ENCODE measurements at places on chromosomes 11 and 22. TPM values are rescaled to one million over a fixed set of nuclear protein-coding genes. Genes with fewer than 3 reads are reported as not detected.

The TSGA10IP gene
- total RNA-seq, result not detected

The PATZ1 gene
- total RNA-seq, result 1.1 TPM

The HTR3A gene
- not detected for total RNA-seq

The SEC14L2 gene
- total RNA-seq, result 5.4 TPM

The SLC43A3 gene
- total RNA-seq, result 20.5 TPM

GRCh38 chr11:85845124-85845631 is 10.0 kb upstream of the CCDC83 start:
- DNase-seq, result no peak

GRCh38 chr11:17573526-17573925 is 26.5 kb downstream of the OTOG start:
- DNase-seq, result no peak

DNA sequence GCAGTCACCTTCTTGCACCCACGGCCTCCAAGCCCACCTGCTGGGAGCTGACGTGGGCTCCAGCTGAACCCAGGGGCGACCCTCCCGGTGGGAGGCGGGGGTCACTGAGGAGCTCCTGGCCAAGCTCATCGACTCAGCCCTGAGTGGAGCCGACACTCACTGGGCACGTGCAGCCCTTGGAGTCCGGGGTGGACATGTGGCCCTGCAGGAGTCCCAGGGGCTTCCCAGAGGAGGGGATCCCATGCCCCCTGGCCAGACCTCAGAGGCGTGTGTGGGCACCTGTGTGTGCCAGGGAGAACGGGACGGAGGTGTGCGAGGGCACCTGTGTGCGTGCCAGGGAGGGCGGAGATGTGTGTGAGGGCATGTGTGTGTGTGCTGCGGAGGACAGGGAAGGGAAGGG is 20.8 kb upstream of the BRSK2 start:
- no peak for DNase-seq

- no peak for DNase-seq
Observed at GRCh38 chr11:60761436-60762190, 4.9 kb downstream of the MS4A15 start.

- peak; percentile 11 for DNase-seq
Observed at GRCh38 chr11:117221775-117222517, 9.9 kb downstream of the PCSK7 start.

DNA sequence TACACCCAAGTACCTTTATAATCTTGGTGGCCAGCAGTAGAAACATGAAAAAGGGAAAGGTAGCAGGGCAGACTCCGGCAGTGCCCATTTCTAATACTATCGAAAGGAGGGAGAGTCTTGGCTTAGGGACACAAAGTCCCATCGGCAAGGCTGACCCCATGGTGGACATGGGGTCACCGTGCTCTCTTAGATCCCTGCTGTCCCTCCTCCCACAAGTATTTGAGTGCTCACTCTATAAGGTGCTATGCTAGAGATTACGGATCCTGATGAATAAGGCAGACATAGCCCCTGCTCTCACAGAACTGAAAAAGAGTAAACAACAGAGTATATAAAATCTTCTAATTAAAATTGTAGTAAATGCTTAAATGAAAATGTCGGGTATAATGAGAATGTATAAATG is 172.4 kb upstream of the PITPNB start:
- no peak for DNase-seq

DNA sequence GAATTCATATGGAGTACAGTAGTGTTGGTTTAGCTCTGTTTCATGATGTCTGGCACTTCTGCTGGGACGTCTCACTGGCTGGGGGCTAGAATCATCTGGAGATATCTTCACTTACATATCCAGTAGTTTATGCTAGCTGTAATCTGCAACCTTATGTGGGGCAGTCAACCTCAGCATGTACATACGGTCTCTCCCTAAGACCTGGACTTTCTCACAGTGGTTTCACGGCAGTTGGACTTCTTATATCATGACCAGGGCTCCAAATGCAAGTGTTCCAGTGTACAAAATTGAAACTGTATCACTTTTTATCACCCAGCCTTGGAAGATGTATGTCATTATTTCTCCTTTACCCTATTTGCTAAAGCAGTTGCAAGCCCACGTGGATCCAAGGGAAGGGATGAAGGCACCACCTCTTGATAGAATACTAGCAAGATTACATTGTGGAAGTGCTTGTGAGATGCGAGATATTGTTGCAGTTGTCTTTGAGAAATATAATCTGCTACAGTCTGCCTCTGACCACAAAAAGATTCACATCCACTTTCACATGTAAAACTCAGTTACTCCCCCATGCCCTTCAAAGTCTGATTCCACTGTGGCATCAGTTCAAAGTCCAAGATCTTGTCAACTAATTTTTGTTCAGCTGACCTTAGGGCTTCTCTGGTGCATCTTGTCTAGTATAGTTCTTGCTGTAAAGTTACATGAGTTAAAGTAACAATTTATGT is 316.6 kb upstream of the NCAM1 start:
- no peak for DNase-seq

GRCh38 chr11:34667810-34668582 is 47.1 kb downstream of the EHF start:
- no peak for DNase-seq

DNA sequence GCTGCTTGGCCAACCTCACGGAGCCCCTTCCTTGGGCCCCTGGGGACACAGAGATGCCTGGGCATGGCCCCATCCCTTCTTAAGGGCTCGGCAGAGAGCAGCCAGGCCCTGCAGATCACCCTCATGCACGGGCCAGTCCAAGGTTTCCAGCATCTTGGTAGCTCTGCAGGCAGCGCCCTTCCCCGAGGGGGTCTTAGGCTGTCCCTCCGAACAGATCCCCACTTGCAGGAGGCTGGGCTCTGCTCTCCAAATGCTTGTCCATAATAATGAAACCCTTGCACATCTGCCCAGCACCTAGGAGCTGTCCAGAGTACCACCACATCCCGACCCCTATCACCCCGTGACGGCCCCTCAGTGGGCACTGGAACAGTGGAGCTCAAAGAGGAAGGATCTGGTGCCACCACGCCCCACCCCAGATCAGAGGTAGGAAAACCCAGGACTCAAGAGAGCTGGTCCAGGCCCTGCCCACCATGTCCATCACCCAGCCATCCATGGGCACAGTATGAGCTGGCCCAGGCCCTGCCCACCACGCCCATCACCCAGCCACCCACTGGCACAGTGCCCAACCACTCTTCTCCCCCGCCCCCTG is 92.5 kb upstream of the PRR5 start:
- no peak for DNase-seq

- no peak for DNase-seq
Observed at GRCh38 chr11:77144857-77145428, 16.9 kb downstream of the MYO7A start.

GRCh38 chr22:35837101-35837727 is 119.5 kb downstream of the APOL5 start:
- DNase-seq, result no peak

DNA sequence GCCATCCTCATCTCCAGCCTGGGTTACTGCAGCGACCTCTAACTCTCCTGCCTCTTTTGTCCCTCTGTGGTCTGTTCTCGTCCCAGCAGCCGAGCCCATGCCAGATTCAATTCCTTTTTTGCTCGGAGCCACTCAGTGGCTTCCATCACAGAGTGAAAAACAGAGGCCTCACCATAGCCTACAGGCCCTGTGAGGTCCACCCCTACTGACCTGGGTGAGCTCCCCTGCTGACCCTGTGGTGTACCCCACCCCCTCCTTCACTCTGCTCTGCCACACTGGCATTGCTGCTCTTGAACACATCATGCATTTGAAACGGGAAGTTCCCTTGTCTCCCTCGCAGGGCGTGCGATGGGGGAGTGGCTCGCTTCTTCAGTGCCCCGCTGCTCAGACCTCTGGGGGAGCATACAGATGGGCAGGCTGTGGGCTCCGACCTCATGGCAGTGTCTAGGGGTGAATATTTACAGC is 2.1 kb downstream of the AIP start:
- DNase-seq, result no peak

- DNase-seq, result no peak
Observed at GRCh38 chr11:107733518-107733917, 21.7 kb upstream of the SLN start.

GRCh38 chr11:85988780-85989179 is 80.1 kb downstream of the PICALM start:
- DNase-seq, result no peak

DNA sequence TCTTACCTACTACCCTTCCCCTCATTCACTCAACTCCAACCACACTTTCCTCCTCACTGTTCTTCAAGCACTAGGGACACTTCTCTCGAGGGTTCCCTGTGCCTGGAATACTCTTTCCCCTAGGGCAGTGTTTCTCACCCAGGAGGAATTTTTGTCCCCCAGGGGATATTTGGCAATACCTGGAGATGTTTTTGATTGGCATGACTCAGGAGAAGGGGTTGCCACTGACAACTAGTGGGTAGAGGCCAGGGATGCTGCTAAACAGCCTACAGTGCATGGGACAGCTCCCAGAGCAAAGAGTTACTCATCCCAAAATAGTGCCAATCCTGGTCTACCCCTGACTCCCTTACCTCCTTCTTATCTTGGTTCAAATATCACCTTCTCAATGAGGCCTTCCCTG is 40.0 kb downstream of the BTG4 start:
- no peak for DNase-seq

DNA sequence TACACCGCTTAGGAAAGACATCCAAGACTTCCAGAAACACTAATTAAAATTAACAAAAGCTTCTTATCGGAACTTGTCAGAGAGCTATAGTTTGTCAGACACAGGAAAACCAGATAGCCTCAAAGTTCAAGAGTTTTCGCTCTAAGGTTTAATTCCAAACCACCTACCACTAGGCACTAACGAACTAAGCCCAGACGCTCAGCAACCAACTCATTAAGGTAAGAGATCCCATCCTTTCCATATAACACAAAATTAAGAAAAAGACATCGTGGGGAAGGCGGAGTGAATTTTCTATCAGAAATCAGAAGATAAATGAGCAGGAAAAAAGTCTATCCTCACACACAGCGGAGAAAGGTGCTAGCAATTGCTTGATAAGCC is 382 bp downstream of the IMMP1L start:
- no peak for DNase-seq

- DNase-seq, result peak; percentile 55
Observed at GRCh38 chr11:111777094-111778046, 11.2 kb upstream of the PPP2R1B start.

DNA sequence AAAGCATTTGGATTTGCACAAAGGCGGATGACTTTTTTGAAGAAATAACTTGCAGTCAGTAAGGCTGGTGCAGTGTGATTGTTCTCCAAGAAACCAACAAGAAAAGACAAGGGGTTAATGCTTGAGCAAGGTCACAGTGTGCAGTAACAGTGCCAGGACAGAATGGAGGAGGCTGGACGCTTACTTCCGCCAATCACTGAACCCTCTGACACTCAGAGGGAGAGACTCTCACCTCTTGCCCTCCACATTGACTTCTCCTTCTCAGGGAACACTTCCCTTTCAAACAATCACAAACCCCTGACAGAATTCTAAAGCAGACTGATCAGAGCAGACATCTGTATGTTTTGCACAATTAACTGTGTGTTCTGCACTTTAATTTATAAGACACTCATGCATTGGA is 228.4 kb downstream of the BLID start:
- DNase-seq, result no peak

- no peak for DNase-seq
Observed at GRCh38 chr11:125154378-125155099, 10.0 kb upstream of the PKNOX2 start.

- DNase-seq, result no peak
Observed at GRCh38 chr11:112963368-112963955, 2.2 kb downstream of the NCAM1 start.

Data from A172 (cell line).